ENCODE measurements at places on chromosomes 3 and 15.

DNA sequence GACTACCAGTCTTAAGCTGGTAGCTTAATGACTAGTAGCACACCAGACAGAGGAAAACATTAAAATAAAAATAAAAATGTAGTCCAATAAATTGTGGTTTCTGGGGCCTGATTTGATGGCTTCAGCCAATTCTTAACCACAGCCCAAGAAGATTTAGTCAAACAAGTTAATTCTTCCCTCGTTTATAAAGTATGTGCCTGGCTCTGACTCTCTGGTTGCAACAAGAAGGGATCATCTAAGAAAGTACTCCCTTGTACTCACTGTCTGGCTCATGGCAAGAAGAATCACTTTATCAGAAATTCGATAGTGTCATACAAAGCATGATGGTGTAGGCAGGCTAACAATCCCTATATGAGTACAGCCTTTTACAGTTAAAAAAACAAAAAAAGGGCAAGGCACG, 141.9 kb downstream of the P3H2 start:
- no peak for DNase-seq

GRCh38 chr3:148173851-148174250, 523.9 kb upstream of the AGTR1 start:
- DNase-seq, result no peak

GRCh38 chr15:98519767-98520550, 128.4 kb upstream of the IGF1R start:
- DNase-seq, result no peak

DNA sequence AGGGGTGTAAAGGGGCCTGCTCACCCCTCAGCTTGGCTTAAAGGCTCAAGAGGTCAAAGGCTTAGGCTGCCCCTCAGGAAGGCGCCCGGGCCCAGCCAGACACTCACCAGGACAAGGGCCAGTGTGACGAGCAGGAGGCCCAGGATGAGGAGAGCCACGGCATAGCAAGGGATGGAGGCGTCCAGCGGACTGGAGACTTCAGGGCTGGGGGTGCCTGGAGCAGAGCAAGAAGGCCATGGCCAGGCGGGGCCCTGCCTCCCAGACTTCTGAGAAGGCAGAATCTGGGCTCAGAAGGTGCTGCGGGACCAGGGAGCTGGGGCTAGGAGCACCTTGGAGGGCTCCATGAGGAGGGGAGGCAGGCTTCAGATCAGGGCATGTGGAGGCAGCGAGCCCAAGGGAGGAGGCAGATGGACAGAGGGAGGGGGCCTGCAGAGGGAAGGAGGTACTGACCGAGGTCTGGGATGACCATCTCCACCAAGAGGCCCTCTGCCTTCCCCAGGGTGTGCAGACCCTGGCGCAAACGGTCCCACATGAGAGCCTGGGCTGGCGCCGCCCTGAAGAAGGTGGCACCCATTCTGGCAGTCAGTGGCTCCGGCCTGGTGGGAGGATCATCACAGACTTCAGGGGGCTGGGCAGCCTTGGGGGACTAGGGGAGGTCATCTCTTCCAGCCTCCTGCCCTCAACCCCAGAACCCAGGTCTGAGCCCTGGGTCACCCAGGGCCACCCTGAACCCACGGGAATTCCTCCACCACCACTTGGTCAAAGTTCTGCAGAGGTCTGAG, 24.5 kb downstream of the C15orf39 start:
- no peak for DNase-seq

GRCh38 chr3:153919773-153920172, 201.4 kb upstream of the ARHGEF26 start:
- DNase-seq, result no peak

DNA sequence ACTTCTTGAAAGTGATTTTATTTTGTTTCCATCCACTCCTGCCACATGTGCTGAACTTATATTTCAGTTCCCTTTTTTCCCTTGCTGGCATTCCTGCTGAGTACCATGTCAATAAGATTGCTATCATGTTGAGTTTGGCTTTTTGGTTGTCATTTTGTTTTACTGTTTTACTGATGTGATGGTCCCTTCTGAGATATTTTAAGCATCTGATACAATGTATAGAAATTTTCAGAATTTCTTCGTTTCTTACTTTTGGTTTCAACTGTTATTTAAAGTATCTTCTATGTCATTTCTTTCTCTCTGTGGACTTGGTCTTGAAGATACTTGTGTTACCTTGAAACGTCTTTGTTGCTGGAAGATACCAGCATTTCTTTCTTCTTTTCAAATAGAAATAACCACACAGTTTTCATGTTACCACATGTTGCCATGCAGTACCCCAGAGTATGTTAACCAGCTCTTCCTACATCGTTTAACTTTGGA, 14.1 kb downstream of the SIDT1 start:
- DNase-seq, result no peak

DNA sequence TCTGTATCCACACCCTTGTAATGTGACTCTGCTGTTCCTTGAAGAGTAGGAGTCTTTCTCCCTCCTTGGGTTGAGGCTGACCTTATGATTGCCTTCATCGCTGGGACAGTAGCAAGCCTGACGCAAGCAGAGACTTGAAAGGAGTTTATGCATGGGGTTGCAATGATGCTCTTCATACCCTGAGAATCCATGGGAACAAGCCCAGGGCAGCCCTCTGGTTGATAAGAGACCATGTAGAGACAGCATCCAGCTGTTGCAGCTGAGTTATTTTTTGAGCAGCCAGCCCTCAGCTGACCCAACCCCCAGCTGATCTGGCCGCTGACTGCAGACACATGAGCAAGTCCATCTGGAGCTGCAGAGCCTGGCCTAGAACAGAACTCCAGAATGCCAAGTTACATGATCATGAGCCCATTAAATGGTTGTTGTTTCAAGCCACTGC, 60.6 kb upstream of the ARNT2 start:
- no peak for DNase-seq

- no peak for DNase-seq
Measured at GRCh38 chr3:124257336-124257864, 265.5 kb upstream of the ROPN1 start.

GRCh38 chr3:155308831-155309230, 15.3 kb upstream of the STRIT1 start:
- no peak for DNase-seq

- DNase-seq, result no peak
Measured at GRCh38 chr3:117550766-117551165, 841.2 kb downstream of the TUSC7 start.

GRCh38 chr15:93460717-93461116, 371.7 kb upstream of the RGMA start:
- DNase-seq, result no peak

DNA sequence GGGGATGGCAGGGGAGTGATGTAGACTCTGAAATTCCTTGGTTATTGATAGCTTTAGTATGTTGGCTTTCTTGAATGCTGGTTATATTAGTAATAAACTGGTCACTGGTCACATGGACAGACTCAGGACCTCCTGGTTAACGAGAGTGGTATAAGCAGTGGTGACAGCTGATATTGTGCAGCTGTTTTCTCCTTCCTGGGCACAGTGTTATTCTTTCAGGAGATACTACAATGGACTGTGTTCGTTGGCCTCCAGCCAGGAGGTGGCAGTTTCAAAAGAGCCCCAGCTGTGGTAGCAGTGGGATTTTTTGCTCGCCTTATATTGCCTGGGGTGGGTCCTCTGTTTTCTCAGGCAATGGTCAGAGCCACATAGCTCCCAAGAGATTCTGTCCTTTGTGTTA, 181.6 kb upstream of the RBMS3 start:
- no peak for DNase-seq

- DNase-seq, result no peak
Measured at GRCh38 chr3:112074616-112075497, 11.3 kb upstream of the C3orf52 start.

GRCh38 chr15:99909592-99910295, 176.5 kb upstream of the LYSMD4 start:
- DNase-seq, result no peak

DNA sequence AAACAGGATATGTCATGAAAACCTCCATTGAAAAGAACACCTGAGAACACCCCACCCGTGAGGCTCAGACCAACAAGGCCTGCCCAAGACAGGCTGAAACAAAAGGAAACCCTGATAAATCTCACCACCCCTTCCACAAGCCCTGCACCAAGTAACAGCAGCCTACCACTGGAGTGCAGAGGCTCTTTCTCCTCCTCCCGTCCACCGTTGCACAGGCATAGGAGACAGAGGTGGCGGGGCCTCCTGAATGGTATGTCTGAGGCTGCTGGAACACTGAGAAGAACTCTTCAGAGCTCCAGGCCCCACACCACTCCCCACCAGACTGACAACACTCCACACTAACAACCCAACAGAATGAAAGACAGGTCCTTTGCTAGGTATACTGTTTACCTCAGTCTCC, 21.4 kb downstream of the CHDH start:
- no peak for DNase-seq

DNA sequence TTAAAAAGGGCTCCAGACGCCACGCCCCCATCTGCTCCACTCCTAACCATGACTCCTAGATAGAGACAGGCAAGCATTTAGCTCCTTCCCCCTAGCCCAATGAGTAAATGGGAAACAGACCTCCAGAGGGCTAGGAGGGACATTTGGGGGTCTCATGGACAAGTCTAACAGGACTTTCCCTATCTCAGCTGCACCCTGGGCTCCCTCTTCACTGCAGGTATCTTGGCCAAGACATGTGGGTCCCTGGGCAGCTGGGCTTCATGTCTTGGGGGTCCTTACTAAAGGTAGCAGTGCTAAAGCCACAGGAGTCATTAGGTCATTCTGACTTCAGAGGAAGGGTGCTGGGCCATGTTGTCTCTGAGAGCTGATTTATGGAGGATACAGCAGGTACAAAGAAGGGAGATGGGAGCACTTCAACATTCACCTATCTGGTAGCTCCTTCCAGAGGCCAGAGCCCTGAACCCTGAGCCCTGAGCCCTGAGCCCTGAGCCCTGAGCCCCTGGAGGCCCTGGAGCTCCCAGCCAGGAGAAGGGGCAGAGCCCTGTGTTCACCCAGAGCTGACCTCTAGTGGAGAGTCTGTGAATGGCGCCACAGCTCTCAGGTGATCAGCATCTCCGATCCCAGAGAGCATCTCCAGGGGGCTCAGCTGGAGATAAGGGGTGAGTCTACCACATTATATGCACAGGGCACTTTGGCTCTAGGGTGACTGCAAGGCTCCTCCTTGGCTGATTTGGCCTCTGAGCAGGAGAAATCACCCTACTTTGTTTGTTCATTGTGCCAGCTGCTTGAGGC, 40.1 kb upstream of the EPHB1 start:
- no peak for DNase-seq

DNA sequence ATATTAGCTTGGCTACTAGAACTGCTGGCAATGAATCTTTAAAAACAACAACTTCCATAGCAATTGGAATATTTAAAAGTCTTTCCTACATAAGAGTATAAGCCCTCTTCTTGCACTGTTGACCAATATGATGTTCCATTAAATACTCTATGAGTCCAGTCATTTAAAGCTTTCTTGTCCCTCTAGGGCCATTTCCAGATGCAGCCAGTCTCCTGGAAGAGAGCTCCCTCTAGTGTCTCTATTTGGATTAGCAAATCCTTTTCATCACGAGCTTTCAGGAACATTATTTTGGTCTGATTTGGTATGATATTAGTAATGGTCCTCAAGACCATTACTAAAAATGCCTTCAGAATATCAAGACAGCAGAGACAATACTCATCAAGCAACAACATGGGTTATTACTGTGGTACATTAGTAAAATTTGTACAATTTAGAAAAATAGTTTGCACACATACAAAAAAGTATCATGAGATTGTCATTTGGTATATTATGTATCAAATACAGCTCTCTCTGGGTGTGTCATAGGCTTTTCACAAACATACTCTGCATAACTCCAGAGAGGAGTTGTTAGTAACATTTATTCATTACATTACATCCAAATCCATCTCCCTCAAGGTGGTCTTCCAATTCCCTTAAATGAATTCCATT, 101.3 kb downstream of the DPH6 start:
- no peak for DNase-seq

DNA sequence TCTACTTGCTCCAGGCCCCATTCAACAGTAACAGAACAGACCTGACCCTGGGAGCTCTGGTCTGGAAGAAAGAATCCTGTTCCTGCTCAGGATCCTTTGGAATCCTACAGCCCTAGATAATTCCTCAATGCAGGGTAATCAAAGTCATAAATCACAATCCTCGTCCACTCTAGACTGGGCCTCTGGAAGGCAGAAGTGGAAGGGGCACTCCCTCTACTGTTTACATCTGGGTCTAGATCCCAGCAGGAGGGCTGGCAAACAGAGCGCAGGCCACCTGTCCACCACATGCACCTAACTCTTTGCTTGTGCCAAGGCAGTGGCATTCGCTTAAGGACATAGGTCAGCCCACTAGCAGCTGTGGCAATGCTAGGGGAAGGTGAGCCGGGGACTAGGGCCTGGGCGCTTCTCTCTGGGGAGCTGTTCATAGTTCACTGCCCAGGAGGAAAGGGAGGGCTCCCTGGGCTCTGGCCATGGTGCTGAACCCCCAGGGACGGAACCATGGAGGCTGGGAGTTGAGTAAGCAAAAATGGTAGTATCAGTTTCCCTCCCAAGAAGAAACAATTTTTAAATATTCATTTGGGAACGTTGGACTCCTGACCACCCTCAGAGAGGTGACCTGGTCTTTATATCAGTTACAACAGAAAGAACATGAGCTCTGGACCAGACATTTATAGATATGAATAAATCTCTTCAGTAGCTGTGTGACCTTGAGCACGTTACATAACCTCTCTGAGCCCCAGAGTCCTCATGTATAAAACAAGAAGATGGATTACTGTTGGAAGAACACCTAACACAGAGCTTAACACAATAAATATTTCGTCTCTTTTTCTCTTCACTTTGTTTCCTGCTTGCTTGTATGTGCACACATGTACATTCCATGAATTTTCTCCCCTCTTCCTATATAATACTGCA, 90.2 kb downstream of the NTRK3 start:
- no peak for DNase-seq

- DNase-seq, result no peak
Measured at GRCh38 chr3:127787071-127787490, 35.2 kb downstream of the MGLL start.

DNA sequence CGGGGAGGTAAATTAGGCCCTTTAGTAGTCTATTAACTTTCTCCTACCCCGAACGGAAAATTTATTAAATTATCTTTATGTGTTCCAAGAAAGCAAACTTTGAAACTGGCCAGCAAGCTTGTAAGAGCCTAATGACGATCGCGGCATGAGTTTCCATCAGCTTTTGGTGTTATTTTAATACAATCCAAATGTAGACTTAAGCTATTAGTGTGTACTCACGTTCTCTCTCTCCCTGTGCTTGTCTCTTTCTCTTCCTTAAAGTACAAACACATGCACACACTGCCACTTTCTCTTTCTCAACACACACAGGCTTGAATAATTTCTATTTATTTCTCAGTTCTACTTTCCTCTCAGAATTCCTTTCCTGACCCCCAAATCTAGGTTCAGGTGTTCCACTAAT, 108.8 kb upstream of the MME start:
- no peak for DNase-seq

- DNase-seq, result no peak
Measured at GRCh38 chr3:143972155-143972504, 507 bp downstream of the DIPK2A start.
